ENCODE measurements at places on chromosomes 4 and X. TPM values are rescaled to one million over a fixed set of nuclear protein-coding genes. Genes with fewer than 3 reads are reported as not detected.

GYPA gene
- total RNA-seq, result not detected

NOX1 gene
- 0.10 TPM for total RNA-seq

MMRN1 gene
- not detected for total RNA-seq

TMSB15C gene
- 3.4 TPM for total RNA-seq

PHOX2B gene
- not detected for total RNA-seq

MAGEA2B gene
- not detected for total RNA-seq

TBX22 gene
- total RNA-seq, result not detected

MAGEA11 gene
- total RNA-seq, result not detected

F9 gene
- total RNA-seq, result not detected

NEIL3 gene
- total RNA-seq, result 0.16 TPM

RHOXF2B gene
- not detected for total RNA-seq

EVC2 gene
- total RNA-seq, result 10.8 TPM

PCYT1B gene
- total RNA-seq, result 0.08 TPM

OTC gene
- not detected for total RNA-seq

SPP1 gene
- total RNA-seq, result not detected

IRAK1 gene
- total RNA-seq, result 90.4 TPM

FRYL gene
- 42.4 TPM for total RNA-seq

TBC1D8B gene
- 5.6 TPM for total RNA-seq

NXF3 gene
- total RNA-seq, result 0.75 TPM

RAB33A gene
- total RNA-seq, result not detected
